Stimulated activated CD4-positive, alpha-beta T cell treated with anti-CD3 and anti-CD28 coated beads, Interleukin-4, amount 100 ng/mL, for 24 hours (primary cell): ENCODE measurements at places on chromosomes 12 and 14.

DNA sequence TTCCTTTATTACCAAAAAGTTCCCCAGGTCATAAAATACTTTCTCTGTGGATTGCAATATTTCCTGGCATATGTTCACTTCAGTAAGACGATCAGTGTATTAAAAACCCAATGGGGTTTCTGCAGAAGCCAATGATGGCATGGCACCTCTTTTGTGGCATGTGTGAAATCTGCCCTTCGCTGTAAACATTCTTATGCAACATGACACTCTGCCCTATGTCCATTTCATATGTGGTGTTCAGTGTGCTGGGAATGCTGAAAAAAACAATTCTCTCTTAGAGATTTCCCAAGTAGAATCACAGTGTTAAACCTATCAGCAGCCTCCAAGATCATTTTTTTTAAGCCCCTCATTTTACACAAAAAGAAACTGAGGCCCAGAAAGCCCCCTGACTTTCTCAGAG is 2.3 kb upstream of the MYBPC1 start:
- no peak for DNase-seq

DNA sequence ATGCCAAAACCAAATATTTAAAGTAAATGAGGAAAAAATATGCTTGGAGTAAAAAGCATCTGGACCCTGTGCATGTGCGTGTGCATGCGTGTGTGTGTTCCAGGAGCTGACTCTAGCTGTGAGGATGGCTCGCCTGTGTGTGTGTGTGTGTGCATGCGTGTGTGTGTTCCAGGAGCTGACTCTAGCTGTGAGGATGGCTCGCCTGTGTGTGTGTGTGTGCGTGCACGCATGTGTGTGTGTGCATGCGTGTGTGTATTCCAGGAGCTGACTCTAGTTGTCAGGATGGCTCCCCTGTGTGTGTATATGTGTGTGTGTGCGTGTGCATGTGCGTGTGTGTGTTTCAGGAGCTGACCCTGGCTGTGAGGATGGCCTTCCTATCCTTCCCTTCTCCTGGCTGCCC is 357.7 kb downstream of the CACNA1C start:
- DNase-seq: no peak

DNA sequence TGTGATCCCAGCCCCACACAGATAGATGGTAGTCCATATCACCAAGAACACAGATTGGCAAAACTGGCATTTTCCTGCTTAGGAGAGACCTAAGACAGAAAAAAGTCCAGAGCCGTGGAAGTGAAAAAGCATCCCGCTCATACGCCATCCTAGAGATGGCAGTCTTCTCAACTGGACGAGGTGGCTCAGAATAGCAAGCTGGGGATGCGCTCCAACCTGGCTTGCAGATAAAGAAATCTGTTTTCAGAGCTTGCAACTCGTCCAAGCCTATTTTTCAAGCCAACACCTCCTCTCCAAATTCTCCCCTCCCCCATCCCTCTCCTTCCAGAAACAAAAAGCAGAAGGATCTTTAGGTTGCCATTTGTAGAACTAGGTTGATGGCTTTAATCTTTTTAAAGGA is 74.3 kb upstream of the OTX2 start:
- DNase-seq: no peak

GRCh38 chr12:83866477-83866876 is 1046.1 kb downstream of the SLC6A15 start:
- DNase-seq: no peak

DNA sequence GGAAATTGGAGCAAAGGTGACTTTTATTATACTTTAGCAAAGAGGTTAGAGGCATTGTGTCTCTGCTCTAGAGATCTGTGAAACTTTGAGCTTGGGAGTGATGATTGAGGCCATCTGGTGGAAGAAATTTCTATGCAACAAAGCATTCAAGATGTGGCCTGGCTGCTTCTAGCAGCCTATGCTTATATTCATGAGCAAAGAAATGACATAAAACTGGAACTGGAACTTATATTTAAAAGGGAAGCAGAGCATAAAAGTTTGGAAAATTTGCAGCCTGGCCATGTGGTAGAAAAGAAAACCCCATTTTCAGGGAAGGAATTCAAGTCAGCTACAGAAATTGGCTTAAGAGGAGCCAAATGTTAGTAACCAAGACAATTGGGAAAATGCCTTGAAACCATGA is 70.4 kb downstream of the SDR9C7 start:
- no peak for DNase-seq

GRCh38 chr12:29317556-29318363 is 63.2 kb downstream of the ERGIC2 start:
- DNase-seq: peak; percentile 41

- DNase-seq: no peak
Observed at GRCh38 chr12:18951218-18951617, 178.3 kb upstream of the PLEKHA5 start.

- DNase-seq: no peak
Observed at GRCh38 chr12:128408669-128409068, 141.7 kb downstream of the TMEM132C start.

- DNase-seq: no peak
Observed at GRCh38 chr12:69708649-69709048, 9.5 kb upstream of the BEST3 start.

- DNase-seq: no peak
Observed at GRCh38 chr12:67757651-67758050, 109.1 kb downstream of the DYRK2 start.

- DNase-seq: peak; percentile 86
Observed at GRCh38 chr12:12611512-12612306, at the start of gene CREBL2. CREBL2 (plus strand) TSS chr12:12611876; CDS start chr12:12612173, 297 bp downstream.

GRCh38 chr14:63470962-63471793 is 72.0 kb downstream of the PPP2R5E start:
- DNase-seq: no peak

- DNase-seq: no peak
Observed at GRCh38 chr12:117714203-117714602, 254.6 kb downstream of the KSR2 start.

DNA sequence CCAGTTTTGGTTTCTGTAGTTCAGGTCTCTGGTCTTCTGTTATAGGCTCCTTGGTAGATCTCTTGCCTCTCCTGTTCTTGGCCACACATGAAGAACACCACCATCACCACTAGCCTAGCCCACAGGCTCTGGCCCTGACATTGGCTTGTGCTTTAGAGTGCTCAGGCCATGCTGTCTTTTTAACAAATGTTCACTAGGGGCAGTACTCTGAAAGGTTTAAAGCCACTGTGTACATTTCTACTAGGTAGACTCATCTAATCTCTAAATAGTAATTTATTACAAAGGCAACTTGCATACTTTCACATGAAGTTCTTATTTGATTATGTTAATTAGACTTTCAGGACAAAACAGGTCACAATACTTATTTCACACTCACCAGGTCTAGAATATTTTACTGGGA is 38.3 kb downstream of the PDE6H start:
- no peak for DNase-seq

DNA sequence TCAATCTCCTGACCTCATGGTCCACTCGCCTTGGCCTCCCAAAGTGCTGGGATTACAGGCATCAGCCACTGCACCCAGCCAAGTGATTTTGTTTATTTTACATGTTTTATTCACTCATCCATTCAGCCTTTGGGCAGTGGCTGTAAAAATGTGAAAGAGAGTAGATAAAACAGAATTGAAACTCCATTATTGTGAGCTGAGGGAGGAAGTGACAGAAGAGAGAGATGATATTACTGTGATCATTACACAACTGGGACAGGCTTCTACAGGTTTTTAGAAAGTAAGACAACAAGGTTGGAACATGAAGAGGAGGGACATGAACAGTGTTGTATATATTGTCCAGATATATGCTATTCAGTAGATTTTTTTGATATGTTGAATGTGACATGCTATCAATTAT is 25.0 kb downstream of the CREBL2 start:
- no peak for DNase-seq

GRCh38 chr12:104668274-104668718 is 211.5 kb downstream of the CHST11 start:
- no peak for DNase-seq

- DNase-seq: peak; percentile 48
Observed at GRCh38 chr12:109393437-109394345, 46.0 kb downstream of the MYO1H start.

DNA sequence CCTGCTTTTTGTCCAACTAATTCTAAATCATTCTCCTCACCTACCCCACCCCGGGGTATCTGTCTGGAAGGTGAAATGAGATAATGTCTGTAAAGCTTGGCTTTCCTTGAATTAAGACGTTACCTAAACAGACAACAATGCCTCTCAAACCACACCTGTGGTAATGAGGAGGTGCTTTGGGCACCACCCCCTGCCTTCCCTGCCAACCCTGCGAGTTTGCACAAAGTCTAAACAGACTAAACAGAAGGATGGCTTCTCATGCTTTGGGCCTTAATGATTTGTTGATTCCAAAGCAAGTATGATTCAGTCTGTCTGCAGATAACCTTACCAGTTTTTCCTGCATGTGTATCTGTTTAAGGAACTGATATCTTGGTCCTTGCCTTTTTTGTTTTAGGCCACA is 82.4 kb downstream of the ZFC3H1 start:
- no peak for DNase-seq

GRCh38 chr12:129200576-129200975 is 347.3 kb downstream of the GLT1D1 start:
- DNase-seq: no peak

DNA sequence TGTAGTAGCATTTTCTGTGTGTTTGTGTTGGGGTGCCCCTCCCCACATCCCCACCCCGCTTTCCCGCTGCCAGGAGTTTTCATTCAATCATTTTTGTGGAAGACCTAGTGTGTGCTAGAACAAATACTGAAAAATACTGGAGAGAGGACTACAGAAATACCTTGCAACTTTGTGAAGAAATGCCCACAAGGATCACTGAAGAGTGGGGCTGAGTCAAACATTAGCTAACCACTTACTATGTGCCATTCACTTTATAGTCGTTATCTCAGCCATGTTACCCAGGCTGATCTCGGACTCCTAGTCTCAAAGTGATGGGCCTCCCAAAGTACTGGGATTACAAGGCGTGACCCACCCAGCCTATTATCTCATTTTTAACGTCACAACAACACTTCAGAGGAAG is 559 bp upstream of the LMBR1L start:
- DNase-seq: no peak

GRCh38 chr12:6934110-6934509 is 6.4 kb downstream of the ATN1 start:
- DNase-seq: no peak

- no peak for DNase-seq
Observed at GRCh38 chr12:67598598-67598997, 49.9 kb upstream of the DYRK2 start.

GRCh38 chr14:64447876-64448670 is 17.2 kb upstream of the AKAP5 start:
- DNase-seq: no peak

DNA sequence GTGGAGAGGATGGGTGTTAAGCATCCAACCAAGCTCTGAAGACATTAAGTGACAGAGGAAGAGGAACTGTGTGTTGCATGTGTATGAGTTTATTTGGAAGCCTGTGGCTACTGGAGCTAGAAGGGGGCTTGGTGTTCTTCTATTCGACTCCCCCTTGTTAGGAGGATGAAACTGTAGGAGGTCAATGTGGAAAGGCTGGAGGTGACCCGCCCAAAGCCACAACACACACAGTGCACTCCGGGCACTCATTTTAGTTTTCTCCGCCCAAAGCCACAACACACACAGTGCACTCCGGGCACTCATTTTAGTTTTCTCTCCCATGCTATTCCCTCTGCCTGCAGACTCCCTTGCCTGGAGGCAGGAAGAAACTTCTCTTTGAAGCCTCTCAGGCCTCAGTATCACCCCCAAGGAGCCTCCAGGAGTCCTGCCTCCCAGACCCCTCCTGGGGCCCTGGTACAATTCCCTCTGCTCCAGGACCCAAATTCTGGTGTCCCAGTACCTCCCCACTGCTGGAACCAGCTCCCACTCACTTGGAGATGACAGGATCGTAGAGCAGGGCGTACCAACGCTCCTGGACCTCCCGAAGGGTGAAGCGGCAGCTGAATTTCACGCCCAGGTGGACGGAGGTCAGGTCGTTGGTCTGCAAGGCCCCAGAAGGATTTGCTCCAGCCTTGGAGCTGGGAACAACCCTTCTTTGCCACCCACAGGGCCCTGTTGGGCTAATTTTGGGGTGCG is 3.8 kb downstream of the MCRS1 start:
- no peak for DNase-seq

DNA sequence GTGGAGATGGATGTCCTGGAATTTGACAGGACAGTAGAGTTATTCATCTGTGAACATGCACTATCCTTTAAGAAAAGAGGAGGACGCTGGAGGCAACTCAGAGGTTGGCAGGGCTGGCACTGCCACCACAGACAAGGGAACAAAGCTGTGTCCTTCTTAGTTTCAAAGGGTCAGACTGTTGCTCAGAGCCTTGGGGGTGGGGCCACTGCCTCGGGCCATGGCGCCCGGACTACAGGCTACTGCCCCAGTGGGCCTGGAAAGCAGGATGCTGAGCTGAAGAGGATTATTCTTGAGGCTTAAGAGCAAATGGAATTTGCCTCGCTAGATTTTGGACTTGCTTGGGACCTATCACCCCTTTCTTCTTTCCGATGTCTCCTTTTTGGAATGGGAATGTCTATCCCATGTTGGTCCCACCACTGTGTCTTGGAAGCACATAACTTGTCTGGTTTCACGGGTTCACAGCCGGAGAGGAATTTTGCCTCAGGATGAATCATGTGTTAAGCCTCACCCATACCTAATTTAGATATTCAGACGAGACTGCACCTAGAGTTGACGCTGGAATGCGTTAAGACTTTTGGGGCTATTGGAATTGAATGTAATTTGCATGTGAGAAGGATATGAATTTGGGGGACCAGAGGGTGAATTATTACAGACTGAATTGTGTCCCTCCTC is 114.8 kb upstream of the RFLNA start:
- DNase-seq: no peak

DNA sequence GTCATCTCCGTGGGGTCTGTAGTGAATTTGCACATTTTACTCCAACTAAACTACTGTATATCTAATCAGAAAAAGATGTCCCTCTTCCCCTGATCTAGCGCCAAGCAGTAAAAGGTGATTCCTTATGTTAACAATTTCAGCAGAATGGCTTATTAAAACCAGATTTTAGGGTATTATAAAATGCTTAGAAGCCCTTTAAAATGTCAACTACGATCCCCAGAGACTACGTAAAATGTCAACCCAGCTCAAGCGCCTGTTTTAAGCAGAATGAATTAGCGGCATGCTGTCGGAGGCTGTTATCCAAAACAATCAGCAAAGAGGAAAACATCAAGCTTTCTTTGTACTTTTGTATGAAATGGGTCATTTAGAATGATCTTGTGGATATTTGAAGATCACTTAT is 408.9 kb downstream of the SOX5 start:
- no peak for DNase-seq
